ENCODE measurements at places on chromosomes 3 and 15.

DNA sequence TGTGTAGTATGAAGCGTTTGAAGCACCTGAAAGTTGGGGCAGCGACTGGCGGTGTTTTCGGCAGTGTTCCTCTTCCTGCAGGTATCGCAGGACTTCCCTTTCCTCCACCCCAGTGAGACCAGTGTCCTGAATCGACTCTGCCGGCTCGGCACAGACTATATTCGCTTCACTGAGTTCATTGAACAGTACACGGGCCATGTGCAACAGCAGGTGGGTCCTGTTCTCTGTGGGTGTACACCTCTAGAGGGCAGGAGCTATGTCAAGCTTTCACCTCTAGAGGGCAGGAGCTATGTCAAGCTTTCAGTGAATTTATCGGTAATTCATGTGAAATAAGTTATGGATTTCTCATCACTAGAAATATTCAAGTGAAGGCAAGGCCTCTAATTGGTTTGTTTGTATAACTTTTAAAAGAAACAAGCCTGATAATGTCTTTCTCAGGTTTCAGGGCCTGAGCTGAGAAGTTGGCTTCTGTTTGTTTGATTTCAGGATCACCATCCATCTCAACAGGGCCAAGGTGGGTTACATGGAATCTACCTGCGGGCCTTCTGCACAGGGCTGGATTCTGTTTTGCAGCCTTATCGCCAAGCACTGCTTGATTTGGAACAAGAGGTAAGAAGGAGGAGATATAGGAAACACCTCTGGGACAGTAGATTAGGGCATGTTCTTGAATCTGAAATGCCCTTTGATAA lies 5.3 kb downstream of the TUBGCP4 start:
- DNase-seq, result peak; percentile 33

- no peak for DNase-seq
Observed at GRCh38 chr3:115662356-115662755, 39.0 kb downstream of the GAP43 start.

DNA sequence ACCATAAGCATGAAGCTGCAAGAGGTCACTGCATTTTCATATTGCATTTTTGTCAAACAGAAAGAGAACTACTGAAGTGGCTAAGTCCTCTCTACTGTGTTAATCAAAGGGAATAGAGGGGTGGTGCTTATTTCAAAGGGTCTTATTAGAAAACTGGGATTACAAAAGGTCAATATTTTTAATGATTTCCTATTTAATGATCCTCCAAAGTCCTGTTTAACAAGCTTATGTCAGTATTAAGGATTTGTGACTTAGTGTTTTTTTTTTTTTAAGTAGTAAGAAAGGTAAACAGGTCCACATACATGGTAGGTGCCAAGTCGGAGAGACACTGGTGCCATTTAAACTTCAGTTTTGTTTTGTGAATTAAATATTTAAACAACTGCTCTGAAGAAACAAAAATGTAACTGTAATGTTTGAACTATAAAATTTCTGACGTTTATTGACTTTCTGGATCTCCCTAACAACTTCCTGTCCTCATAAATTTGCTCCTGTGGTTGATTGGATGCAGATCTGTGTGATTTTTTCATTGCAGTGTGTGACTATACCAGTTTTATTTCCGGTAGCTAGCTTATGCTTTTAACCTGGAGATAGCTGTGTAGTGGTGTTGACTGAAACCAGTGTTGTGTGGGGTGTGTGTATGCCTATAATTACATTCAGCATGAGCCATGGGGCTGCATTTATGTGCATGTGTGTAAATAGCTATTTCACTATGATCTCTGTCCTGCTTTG lies 8.6 kb upstream of the CACNA1D start:
- no peak for DNase-seq

DNA sequence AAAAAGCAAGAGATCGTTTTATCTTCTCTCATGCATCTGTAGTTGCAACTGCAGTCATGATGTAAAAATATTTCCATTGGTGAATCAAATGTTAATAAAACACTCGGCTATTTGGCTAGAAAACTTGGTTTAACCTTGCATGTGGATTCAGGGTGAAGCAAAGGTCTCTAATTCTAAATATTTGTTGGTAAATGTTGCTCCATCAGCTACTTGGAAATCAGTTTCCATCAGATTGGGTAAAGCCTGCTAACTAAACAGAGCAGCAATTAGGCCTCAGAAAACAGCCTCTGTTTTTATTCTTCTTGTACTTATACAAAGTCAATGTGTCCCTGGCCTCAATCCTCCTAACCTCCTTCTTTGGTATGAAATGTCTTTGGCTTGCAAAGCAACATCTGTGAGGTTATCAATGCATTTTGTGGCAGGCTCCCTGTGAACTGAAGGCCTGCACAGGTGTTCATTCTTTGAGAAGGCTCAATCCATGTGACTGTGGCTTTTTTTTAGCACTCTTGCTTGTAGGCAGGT lies 312.3 kb downstream of the WDR72 start:
- no peak for DNase-seq

DNA sequence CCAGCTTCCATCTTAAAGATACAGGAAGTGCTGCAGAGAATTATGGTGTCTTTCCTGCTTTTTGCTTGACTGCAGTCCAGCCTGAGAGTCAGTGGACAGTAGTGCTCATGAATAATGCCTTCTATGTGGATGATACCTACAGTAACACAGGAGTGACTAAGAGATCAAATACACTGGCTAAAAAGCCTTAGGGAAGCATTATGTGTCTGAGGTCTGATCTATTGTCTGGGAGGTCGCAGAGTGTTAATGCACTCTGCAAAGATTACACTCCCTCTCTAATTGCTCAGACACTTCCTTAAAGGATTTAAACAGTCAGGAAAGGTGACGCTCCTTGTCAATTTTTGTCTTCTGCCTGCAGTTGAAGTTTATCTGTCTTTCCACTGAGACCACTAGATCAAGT lies 183.6 kb downstream of the MCTP2 start:
- DNase-seq, result no peak

- no peak for DNase-seq
Observed at GRCh38 chr3:55947406-55947805, 460.3 kb upstream of the WNT5A start.

GRCh38 chr3:49940667-49941249 lies 808 bp downstream of the RBM6 start:
- no peak for DNase-seq

DNA sequence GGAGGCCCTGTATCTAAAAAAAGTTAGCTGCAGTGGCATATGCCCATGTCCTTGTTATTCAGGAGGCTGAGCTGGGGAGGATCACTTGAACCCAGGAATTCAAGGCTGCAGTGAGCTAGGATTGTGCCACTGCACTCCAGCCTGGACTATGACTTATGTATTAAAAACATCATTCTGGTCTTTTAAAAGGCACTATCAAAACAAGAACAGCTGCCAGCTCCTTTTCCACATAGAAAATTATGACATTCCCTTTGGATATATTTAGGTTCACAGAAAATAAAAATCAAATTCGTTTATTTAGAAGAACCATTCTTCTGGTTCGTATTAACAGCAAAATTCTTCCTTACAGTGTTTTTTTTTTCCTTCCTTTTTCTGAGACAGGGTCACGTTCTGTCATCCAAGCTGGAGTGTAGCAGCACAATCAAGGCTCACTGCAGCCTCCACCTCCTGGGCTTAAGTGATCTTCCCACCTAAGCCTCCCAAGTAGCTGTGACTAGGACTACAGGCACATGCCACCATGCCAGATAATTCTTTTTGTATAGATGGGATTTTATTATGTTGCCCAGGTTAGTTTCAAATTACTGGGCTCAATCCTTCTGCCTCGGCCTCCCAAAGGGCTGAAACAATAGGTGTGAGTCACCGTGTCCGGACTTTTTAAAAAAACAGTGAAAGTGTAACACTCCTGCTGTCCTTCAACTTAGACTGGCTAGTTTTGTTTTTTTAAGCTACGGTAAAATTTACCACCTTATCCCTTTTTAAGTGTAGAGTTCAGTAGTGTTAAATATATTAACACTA lies 13.9 kb downstream of the ICE2 start:
- no peak for DNase-seq

- DNase-seq, result no peak
Observed at GRCh38 chr3:42668793-42669217, 15.3 kb downstream of the ZBTB47 start.

DNA sequence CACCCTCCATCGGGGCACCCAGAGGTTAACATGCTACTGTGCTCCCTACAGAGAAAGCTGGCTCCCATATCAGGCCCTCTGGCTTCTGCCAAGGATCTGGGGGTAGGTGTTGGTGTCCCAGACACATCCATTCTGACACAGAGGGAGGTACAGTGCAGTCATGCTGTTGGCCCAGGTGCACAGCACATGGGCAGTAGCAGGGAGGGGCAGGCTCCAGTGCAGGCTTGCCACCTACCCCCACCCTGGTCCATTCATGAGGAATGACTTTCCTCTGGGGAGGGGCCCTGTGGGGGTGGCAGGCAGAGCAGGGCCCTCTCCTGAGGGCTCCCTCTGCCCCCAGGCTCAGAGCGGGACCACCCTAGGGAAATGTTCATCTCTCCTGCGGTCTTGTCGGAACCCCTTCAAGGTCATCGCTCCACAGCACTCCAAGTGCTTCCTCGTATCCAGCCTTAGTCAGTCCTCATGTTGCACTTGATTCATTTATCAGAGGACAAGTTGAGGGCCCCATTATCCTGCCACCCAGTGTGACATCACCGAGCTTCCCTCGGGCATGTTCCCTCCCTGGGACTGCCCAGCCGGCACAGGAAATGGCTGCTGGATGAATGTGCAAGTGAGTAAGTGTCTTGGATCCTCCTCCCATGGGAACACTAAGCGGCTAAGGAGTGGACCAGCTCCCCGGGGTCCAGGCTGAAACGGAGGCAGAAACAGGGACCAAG lies 10.0 kb downstream of the DUSP7 start:
- no peak for DNase-seq

GRCh38 chr3:114394551-114394950 lies 100.7 kb downstream of the TIGIT start:
- no peak for DNase-seq

GRCh38 chr3:192812743-192813383 lies 85.5 kb upstream of the FGF12 start:
- no peak for DNase-seq

DNA sequence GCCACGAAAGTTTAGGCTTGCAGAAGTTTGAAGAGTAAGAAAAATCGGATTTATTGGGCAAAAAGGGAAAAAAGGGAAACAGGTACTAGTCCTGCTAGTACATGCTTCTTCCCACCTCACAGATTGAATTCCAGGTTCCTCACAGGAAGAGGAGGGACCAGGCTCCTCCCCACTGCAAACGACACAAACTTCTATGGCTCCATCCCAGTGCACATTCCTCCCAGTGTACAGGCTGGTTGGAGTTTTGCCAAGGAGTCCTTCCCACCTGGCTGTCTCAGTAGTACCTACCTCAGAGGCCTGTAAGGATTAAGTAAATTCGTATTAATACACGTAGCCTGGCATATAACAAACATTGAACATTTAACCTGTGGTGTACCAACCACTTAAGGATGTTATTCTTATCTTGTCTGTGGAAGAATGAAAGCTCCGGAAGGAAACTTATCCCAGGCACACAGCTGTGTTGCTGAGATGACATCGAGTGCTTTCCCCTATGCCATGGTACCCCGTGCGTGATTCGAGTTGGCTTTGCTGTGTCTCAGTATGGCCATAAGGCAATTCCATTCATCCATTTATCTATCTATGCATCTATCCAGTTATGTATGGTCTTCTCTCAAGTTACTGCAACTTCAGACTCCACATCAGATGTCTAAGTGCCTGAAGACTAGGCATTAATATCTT lies 294.3 kb downstream of the LRTM1 start:
- DNase-seq, result no peak

DNA sequence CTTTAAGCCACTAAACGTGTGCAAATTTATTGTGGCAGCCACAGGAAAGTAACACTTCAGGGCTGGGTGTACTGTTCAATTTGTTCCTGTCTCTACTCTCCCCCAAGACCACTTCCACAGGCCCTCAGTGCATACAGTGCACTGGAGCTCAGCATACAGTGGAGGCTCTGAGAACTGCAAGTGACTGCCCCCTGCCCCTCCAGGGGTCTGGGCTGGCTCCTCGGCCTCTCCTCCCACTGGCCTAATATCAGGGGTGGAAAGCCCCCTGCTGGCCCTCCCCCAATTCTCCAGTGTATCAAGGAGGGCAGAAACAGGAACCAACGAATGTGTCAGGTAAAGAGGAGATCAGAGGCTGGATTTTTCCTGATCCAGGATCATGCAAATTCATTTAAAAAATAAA lies 19.9 kb upstream of the HEG1 start:
- DNase-seq, result no peak

GRCh38 chr15:66743703-66744536 lies 41.9 kb downstream of the SMAD6 start:
- no peak for DNase-seq

GRCh38 chr15:55799291-55800212 lies 56.6 kb upstream of the PRTG start:
- peak; percentile 42 for DNase-seq

DNA sequence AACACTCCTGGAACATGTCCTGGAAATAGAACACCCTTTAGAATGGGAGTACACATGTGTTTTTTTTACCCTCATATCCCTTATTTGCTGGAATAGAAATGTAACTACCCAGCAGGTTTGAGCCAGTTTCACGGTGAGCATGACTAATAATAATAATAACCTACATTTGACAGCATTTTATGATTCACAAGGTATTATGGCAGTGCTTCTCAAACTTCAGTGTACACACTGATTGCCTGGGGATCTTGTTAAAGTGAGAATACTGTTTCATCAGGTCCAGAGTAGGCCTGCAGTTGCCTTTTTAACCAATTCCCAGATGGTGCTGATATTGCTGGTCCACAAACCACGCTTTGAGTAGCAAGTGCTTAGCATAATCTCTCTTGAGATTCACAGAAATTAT lies 63.9 kb downstream of the NFKBIZ start:
- DNase-seq, result no peak

DNA sequence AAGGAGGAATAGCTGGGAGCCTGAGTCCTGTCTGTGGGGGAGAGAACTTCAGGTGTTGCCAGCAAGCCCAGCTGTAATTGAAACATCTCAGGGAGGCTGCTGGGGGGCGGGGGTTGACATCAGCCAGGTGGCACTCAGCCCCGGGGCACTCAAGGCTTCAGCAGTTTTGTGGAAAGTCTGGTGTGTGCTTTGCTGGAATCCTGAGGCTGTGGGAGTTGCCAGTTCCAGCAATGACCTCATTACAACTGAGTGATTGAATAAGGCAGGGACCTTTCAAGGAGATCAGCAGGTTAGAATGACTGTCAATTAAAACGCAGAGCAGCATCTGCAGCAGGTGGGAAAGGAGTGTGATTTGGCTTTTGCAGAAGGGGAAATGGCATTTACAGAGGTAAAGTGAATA lies 75.7 kb downstream of the FAM43A start:
- no peak for DNase-seq

GRCh38 chr3:22704166-22704565 lies 499.0 kb upstream of the UBE2E2 start:
- DNase-seq, result no peak

GRCh38 chr3:143535994-143536784 lies 312.1 kb downstream of the SLC9A9 start:
- DNase-seq, result no peak

GRCh38 chr3:153008226-153008625 lies 153.8 kb upstream of the RAP2B start:
- DNase-seq, result no peak

Data from stimulated activated CD4-positive, alpha-beta T cell treated with anti-CD3 and anti-CD28 coated beads, Interleukin-2, amount 100 ng/mL, for 24 hours (primary cell).